ENCODE measurements at places on chromosomes 4 and X.

GRCh38 chrX:41981481-41982013 lies 58.2 kb upstream of the CASK start:
- DNase-seq, result no peak

GRCh38 chr4:110062166-110062565 lies 136.2 kb downstream of the ELOVL6 start:
- no peak for DNase-seq

DNA sequence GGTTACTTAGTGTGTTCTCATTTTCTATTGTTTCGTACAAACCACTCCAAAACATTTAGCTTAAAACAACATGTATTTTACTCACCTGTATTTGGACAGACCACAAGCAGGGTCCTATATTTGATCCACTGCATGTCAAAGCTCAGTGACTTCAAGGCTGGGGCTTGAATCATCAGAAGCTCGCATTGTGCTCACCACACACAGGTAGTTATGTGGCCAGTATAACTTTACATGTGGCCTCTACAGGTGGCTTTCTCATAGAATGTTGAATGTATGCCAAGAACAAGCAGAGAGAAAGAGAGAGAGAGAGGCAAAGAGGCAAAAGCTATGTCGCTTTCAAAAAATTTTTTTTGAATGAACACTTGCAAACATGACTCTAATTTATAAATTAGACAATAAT lies 107.6 kb downstream of the QRFPR start:
- DNase-seq, result no peak

GRCh38 chrX:129093706-129094105 lies 429.6 kb downstream of the SMARCA1 start:
- no peak for DNase-seq

GRCh38 chr4:24914460-24914859 lies 1.6 kb upstream of the CCDC149 start:
- DNase-seq, result no peak

DNA sequence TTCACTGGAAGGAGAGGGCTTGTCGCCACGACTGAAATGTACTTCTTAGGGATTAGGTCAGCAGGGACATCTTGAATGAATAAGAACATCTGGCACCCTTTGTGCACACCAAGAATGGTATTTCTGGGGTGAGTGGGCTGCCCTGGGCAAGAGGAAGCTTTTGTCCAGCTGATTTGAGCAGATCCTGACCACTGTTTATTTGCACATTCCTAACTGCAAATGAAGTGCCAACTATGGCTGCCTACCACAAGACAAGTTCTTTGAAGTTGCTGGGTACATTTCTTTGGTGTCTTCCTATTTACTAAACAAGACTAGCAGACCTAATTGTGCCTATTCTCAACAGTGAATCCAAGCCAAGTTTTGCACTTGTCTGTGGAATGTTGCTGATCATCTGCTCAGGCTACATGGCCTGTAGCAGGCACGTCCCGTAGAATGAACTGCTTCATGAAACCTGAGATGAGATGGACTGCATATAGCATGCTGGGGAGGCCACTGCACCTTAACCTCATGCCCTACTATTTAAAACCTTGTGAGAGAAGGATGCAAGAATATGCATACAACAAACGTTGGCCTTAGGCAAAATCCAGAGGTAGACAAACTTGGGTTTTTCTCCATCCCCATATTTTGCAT lies 45.0 kb downstream of the PIR start:
- no peak for DNase-seq

DNA sequence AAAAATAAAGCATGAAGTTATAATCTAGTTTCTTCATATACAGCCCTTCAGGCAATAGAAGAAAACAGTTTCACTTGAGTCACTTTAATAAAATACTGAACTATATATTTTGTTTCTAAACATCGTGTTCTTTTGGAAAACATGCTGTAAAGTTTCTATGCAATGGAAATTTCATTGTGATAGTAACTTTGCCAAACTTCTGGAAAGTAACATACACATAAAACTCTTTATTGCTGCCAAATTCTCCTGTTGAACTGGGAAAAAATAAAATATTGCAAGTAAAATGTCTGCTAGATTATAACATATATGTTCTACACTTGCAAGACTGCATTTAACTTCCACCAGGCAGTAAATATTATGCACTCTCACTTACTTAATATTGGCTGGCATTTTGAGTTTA lies 635.4 kb downstream of the SPRY1 start:
- no peak for DNase-seq
